HuH-7.5 (cell line): ENCODE measurements at places on chromosomes 16 and 17.

GRCh38 chr17:4293572-4293971 is 29.8 kb upstream of the ANKFY1 start:
- no peak for DNase-seq

GRCh38 chr17:81665205-81666091 is 957 bp downstream of the OXLD1 start:
- no peak for DNase-seq

DNA sequence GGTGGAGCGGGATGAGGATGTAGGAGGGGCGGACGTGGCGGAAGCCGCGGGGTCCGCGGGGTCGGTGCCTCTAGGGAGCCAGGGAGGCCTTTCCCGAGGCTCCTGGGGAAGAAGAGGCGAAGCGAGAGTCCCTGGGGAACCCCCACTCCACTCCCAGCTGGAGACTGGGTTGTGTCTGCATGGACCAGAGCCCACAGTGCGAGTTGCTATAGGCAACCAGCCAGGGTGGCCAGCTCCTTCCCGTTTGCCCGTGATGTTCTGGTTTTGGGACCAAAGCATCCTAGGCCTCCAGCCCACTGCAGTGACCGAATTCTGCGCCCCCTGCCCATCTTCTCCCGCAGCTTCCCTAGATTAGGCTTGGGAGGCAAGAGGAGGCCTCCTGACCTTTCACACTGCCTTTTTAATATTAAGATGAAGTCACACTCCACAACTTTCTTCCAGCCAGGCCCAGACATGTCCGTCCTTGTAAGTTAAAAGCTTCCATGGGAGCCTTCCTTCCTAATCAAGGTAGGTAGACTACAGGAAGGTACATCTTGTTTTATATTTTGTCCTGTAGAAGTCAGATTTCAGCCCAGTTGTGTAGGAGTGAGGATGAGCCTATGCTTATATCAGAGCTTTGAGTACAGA is 469 bp downstream of the AMZ2 start:
- peak; percentile 45 for DNase-seq

- DNase-seq: no peak
Measured at GRCh38 chr16:80604600-80605355, 64.0 kb downstream of the DYNLRB2 start.

DNA sequence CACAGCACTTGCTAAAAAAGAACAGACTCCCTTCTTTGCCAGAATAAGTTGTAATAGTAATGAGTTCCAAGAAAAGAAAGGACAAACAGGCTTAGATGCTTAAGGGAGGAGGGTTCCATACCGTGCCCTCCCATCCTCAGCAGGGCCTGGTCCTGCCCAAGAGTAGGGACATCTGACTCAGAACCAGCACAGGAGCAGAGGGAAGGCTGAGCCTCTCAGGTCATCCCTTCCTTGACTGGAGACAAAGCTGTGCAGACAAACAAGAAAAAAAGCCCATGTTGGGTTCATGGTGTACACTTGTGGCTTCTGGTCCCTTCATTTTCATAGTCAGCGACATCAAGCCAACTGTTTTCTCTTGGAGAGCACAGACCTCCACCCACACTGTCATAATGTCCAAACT is 44.2 kb upstream of the NDRG4 start:
- no peak for DNase-seq

- no peak for DNase-seq
Measured at GRCh38 chr17:74235040-74235581, 21.7 kb downstream of the TTYH2 start.

DNA sequence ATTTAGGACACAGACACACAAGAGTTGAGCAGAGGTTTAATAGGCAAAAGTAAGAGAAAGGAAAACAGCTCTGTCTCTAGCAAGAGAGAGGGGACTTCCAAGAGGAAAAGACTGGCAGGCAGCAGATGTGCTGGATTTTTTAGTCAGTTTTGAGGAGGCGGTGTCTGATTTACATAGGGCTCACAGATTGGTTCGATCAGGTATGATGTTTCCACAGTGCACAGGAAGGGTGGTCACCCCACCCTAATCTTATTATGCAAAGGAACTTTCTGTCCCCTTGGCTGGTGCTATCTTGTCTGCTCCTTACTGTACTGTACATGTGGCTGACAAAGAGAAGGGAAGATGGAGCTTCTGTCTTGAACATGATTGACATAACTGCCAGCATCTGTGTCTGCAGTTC is 25.3 kb downstream of the BFAR start:
- DNase-seq: no peak

GRCh38 chr16:10076037-10076436 is 106.2 kb downstream of the GRIN2A start:
- DNase-seq: no peak

GRCh38 chr17:81556863-81557262 is 4.7 kb upstream of the FAAP100 start:
- DNase-seq: no peak

GRCh38 chr17:35666967-35667532 is 64.4 kb upstream of the RASL10B start:
- DNase-seq: no peak

DNA sequence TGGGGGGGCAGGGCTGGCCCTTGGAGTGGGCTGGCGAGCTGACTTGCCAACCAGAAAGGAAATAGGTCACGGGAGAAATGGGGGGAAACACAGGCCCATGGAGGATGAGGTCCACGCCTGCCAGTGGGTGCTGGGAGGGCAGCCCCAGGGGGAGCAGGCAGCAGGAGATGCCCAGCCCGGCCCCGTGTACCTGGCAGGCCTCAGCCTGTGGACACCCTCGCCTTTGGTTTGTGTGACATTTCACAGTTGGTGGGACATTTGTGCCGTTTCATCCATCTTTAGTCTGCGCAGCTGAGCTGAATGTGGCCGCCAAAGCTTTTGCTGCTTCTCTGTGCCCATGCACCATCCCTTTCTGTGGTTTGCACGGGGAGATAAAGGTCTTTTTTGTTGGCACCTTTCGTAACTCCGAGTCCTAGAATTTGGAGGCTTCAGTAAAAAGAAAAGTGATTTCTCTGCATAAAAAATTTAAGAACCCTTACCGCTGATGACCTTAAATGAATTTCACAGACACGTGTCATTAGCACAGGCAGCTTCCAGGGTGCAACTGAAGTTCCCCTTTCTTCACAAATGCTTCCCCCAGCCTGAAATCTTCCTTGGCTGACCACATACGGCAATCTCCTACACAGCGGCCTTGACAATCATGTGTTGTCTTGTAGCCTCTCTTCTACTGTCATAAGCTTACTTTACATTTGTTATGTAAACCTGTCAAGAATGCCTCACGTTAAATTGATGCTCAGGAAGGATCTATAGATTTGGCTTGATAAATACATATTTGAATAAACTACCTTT is 193.6 kb downstream of the RPTOR start:
- no peak for DNase-seq

GRCh38 chr17:49635121-49635520 is 42.8 kb downstream of the SPOP start:
- no peak for DNase-seq

DNA sequence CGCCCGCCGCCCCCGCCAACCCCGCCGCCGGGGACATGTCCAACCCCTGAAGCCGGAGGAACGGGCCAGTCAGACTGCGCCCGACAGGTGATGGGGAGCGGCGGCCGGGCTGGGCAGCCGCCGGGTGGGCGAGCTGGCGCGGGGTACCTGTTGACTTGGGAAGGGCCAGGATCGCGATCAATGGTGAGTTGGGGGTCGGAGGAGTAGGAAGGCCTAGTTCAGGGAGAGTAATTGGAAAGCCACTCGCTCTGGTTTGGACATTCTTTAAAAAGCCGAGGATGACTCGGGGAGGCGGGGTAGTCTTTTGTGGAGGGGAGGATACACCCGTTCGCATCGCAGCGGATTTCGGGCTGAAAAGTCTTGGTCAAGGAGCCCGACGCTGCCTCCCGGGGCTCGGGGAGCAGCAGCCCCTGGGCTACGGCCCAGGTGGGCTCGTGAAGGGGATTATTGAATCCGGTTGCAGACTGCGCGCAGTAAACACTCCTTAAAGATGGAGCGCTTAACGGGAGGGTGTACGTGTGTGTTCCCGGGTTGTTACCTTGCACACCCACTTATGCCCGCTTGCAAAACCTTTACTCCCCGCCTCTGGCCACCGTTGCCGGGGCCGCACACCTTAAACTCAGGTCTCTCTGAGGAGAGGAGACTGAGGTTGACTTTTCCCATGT is 123.8 kb downstream of the GOSR1 start:
- DNase-seq: no peak

GRCh38 chr16:23952128-23952970 is 116.6 kb downstream of the PRKCB start:
- no peak for DNase-seq

- DNase-seq: no peak
Measured at GRCh38 chr17:29140051-29140621, 40.1 kb downstream of the MYO18A start.

DNA sequence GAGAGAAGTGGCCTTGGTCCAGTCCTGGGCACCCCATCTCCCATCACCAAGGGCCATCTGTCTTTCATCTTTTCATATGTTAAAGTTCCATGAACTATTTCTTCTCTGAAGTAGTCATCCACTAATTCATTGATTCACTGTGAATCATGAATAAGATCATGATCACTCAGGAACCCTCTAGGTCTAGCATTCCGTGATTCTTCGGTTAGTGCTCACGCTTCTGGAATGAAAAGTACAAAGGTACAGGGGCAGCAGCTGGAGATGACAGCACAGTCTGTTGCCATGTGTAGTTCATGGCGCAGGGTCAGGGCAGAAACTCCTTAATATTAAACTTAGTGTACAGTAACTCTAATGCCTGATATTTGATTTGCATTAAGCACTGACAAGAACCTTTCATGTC is 127.1 kb downstream of the CDH13 start:
- DNase-seq: no peak

GRCh38 chr17:81402981-81403467 is 7.8 kb downstream of the BAHCC1 start:
- no peak for DNase-seq

GRCh38 chr17:79517827-79518584 is 92.8 kb downstream of the RBFOX3 start:
- no peak for DNase-seq

GRCh38 chr17:57166803-57167202 is 81.8 kb downstream of the AKAP1 start:
- no peak for DNase-seq

GRCh38 chr16:27381974-27382855 is 19.8 kb upstream of the IL21R start:
- no peak for DNase-seq

- peak; percentile 84 for DNase-seq
Measured at GRCh38 chr17:79188048-79188447, 113.4 kb downstream of the ENGASE start.

DNA sequence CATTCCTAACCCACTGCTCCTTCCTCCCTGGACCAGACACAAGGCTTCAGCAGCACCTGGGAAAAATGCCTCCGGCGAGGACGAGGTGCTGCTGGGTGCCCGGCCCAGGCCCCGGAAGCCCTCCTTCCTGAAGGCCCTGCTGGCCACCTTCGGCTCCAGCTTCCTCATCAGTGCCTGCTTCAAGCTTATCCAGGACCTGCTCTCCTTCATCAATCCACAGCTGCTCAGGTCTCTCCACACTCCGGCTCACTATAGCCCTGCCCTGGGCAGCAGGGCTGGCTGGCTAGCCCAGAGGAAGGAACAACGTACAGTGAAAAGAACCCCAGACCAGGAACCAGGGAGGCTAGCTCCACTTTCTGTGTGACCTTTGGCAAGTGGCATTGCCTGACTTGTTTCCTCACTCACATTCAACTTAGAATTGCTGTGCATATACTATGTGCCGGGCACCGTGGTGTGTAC is 26.2 kb downstream of the ABCC3 start:
- no peak for DNase-seq

GRCh38 chr17:81398832-81399411 is 3.7 kb downstream of the BAHCC1 start:
- no peak for DNase-seq

GRCh38 chr16:12685806-12686205 is 117.9 kb downstream of the CPPED1 start:
- no peak for DNase-seq

DNA sequence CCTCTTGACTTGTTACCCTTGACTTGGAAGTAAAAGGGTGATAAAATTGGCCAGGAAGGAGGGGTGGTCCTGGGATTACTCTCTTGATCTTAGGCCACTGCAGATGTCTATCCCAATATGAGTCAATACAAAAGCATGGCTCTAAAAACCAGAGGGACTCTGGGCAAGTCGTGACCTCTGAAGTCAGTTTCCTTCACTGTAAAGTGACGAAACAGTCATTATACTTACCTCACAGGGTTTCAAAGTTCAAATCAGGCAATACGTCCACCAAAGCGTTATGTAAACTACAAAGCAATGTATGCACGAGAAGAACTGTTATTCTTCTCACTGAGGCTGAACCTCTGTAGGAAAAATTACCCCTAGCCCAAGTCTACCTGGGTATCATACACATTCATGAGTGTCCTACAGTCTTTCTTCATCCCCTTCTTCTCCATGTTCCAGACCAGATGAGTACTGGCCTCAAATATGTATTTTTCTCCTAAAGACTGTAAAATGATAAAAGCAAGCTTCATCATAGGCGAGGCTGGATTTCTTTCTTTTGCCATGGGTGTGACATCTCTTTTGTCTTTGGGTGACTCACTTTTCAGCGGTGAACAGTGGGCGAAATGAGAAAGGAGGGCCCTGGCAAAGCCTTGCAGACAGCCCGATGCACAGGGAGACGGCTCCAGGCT is 34.5 kb upstream of the CLEC18B start:
- peak; percentile 29 for DNase-seq

GRCh38 chr16:22312897-22313781 is 15.9 kb downstream of the POLR3E start:
- no peak for DNase-seq

DNA sequence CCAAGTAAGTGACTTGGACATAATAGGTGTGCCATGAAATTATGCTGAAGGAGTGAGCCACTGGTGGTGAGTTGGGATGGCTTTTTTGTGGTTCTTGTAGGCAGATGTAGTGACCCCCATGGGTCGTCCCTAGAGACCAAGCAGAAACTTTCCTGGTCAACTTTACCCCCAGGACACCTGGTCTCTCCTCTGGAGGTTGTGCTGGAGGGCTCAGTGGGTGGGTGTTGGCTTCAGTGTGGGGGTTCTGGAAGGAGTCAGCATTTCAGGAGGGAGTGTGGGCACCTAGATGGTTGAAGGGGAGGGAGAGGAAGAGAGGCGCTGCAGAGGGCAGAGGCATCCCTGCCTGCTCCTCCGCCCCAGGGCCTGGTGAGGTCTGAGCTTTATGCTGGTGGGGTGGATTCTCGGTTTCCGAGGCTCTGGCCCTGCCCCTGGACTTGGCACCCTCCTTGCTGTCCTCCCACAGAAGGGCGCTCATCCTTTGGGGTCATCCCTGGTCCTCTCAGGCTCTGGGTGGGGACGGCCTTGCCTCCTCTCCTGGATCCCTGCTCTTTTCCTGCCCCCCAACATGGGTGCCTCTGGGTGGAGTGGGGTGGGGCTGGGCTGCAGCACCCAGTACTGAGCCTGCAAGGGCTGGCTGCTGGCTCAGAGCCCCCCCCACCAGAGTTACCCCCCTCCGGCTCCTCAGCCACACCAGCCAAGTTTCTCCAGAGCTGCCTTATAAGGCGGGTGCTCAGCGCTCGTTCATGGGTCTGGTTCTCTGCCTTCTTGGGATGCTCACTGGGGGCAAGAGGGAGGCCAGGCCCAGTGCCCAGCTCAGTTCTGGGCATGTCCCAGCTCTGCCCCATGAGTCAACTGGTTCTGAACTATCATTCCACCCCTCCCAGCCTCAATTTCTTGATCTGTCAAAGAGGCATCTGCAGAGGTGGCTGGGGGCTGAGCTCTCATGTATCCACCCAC is 266.8 kb downstream of the SEC14L1 start:
- DNase-seq: no peak

GRCh38 chr17:19717411-19717908 is 1.1 kb upstream of the SLC47A2 start:
- DNase-seq: no peak
